Activated gamma-delta T cell treated with anti-CD3 and anti-CD28 coated beads, Interleukin-2, amount 50 U/mL, for 16 hours (primary cell): ENCODE measurements at places on chromosomes 11 and 22.

DNA sequence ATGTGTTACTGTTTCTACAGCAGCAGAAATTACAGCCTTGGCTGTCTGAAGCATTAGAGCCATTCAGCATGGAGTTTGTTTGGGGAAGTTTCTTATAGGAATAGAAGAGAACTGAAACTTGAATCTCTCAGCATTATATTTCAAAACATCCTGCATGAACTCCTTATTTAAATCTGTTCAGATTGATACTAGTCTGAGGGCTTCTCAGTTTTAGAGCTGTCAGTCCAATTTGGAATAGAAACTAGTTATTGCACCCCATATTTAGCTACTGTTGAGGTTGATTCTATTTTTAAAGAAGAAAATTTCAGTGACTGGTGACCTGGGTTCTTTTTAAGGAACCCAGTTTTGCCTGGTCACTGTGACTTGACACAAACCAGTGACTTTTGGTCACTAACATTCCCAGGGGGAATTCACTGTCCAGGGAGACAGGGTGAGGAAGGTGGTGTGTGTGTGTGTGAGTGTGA lies 126.0 kb upstream of the TTC12 start:
- DNase-seq, result no peak

- DNase-seq, result no peak
Observed at GRCh38 chr22:18091916-18092526, 14.2 kb downstream of the PEX26 start.

DNA sequence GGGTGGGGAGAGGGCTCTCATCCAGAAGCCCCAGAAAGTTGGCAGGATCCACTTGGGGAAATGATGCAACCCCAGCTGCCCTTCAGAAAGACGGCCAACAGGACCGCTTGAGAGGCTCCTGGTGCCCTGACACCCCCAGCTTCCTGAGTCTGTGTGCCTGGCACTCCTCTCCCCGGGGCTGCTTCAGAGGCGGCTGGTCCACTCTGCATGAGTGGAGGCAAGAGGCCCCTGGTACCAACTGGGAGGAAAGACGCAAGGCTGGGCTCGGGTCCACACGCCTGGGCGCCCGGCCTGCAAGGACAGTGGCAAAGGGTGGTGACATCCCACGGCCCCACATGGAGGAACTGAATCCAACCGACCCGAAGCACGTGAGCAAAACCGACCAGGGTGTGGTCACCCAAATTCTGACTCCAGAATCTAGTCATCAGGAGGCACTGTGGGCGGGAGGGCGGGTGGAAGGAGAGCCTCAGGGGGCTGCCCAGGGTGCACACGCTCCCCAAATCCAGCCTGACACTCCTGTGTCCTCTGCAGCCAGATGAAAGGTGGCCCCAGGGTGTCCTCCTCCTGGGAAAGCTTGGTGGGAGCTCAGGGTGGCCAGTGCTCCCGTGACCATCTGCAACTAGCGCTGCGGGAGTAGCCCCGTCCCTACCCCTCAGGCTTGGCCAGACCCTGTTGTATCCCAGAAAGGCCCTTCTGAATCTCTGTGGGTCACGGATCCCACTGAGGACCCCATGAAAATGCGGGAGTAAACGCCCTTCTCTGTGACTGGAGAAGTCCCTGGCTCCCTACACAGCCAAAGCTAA lies 3.7 kb downstream of the RNH1 start:
- no peak for DNase-seq

DNA sequence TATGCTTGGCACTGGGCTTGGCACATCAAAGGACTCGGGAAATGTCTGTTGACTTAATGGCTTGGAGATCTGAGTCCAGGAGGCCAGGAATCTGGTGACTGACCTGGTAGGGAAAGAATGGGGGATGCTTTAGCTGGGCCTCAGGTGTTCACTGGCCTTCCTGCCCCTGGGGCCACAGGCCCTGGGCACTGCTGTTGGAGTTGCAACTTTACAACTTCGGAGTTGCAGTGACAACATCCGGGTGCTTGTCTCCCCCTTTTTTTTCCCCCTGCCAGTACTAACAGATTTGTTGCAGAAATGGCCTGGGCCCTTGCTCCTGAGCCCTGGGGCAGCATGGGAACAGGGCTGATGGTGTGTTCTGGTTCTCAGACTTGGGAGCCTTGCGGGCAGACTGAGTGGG lies 23.8 kb downstream of the OSBP2 start:
- DNase-seq, result no peak

GRCh38 chr11:20489948-20490347 lies 102.4 kb downstream of the PRMT3 start:
- no peak for DNase-seq

- DNase-seq, result no peak
Observed at GRCh38 chr22:26170795-26171580, 1.7 kb downstream of the SEZ6L start.

- DNase-seq, result peak; percentile 14
Observed at GRCh38 chr22:26330971-26331625, 98.0 kb upstream of the ASPHD2 start.

DNA sequence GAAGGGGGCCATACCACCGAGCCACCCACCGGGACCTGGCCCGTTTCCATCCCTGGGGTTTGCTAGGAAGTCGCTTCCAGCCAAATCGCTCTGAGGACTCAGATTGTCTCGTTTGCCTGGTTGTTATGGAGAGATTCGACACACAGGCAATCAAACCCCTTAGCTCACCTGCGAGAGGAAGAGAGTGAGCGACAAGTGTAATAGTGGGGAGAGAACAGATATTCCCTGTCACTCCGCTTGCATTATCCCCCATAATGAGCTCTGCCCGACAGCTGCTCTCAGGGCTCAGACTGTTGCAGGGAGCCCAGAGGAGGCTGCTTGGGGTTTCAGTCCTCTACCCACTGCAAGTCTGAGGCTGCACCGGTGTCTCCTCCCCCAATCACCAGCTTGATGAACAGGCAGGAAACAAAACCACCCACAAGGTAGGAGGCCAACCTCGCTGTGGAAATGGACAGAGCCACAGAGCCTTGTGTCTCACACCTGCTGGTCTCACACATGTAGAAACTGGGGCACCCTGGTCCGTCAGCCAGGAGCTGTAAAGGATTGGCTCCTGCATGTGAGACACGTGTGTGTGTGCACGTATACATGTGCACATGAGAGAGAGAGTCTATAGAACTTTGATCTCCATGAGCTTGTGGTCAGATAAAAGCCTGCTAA lies 351.1 kb downstream of the BUD13 start:
- DNase-seq, result no peak

GRCh38 chr11:5390210-5390609 lies 6.6 kb downstream of the OR51M1 start:
- no peak for DNase-seq

- DNase-seq, result no peak
Observed at GRCh38 chr22:37298748-37299495, 16.6 kb downstream of the CYTH4 start.

- DNase-seq, result no peak
Observed at GRCh38 chr22:49457146-49457545, 370.5 kb downstream of the BRD1 start.

GRCh38 chr22:27274770-27275449 lies 526.6 kb downstream of the MN1 start:
- no peak for DNase-seq

GRCh38 chr22:41479671-41480396 lies 10.9 kb downstream of the ACO2 start:
- DNase-seq, result no peak

DNA sequence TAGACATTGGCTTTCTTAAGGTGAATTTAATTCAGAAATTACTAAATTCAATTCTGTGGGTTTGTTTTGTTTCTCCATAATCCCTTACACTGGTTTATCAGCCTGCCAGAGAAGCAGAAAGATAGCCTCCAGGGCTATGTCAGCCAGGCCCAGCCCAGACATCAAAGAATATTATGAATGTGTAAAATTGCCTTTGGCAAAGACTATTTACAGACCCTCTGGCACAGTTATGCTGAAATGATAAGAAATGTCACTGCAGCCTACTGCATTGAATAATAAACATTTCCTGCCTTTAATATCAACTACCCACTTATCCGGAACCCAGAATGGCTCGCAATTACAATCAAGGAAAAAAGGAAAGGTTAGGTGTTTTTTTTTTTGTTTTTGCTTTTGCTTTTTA lies 562.5 kb upstream of the LRRC4C start:
- no peak for DNase-seq

- no peak for DNase-seq
Observed at GRCh38 chr11:15985127-15985859, 371.1 kb downstream of the SOX6 start.

- no peak for DNase-seq
Observed at GRCh38 chr11:72354356-72355115, 79.8 kb downstream of the CLPB start.

GRCh38 chr11:19740586-19740985 lies 27.9 kb downstream of the NAV2 start:
- no peak for DNase-seq

DNA sequence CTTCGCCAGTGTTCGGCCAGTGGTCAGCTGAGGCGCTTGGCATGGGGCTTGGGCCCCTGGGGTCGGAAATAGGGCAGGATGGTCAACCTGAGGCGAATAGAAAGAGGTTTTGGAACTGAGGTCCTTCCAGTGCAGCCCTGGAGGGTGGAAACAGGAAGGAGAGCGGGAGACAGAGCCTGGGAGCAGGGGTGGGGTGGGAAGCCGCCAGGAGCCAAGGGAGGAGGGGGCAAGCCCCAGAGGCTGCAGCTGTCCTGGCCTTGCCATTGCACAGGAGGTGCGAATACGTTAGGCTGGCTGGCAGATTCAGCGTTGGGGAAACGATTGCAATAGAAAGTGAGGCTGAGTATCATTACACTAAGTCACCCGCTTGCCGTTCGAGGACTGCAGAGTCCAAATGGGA lies 13.9 kb upstream of the KCTD17 start:
- no peak for DNase-seq

DNA sequence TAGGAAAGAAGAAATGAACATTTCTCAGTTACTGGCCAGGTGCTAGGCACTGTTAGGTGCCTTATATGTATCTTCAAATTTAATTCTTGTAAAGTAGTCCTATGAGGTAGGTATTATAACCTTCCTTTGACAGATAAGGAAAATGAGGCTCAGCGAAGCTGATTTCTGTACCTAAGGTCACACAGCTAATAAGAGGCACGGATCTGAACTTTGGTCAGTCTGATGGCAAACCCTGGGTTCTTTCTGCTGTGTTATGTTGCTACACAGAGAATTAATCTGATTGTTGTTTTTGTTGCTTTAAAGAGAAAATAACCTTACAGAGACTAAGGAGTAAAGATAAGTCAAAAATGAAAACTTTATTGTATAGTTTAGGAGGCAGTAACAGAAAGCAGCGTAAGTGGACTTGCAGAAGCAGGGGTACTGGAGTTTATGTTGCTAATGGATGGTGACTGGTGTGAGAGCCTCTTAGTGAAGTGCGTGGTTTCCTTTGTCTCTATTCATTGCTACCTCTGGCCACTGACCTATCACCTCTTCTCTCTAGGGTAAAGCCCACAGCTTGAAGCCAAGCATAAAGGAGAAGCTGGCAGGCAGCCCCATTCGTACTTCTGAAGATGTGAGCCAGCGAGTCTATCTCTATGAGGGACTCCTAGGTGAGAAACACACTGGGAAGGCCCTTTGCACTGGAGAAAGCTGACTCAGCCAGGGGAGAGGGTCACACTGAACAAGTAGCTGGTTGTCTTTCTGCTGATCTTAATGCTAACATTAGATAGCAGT lies 38.3 kb downstream of the MADD start:
- DNase-seq, result no peak

DNA sequence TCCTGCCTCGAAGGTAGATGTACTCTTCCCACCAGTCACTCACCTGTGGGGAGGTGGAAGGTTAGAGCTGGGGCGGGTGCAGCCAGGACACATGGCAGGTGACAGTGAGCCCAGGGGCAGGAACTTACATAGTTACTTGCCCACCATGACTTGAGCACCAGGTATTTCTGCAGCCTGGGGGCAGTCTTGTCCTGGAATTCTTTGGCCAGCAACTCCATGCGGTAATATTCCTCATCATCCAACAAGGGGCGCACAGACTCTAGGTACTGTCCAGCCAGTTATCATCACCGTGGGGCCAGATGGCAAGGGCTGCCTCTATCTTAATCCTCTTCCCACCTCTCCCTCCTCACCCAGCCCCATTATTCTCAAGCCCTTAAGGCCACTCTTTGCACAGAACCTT lies 2.2 kb downstream of the CPT1B start:
- DNase-seq, result no peak

DNA sequence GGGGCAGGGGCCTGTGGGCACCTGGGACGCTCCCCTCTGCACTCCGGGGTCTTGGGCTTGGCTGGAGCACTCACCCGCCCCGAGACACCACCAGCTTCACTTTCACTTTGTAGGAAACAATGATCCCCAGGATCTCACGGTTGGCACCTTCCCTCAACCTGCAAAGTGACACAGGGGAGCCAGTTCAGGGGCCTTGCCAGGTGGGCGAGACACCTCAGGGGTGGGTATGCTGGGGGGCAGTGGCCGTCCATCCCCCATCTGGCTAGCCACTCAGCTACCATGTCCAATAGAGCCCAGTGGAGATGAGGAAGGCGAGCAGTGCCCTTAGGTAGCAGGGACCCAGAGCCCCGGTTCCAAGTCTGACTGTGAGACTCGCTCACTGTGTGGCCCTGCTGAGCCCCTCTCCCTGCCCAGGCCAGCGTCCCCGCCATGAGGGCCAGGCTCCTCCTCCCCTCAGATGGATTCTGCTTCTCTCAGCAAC lies 32.3 kb downstream of the TPBGL start:
- DNase-seq, result no peak

- no peak for DNase-seq
Observed at GRCh38 chr11:66510990-66511339, 530 bp downstream of the BBS1 start.

- DNase-seq, result no peak
Observed at GRCh38 chr22:46602025-46602424, 18.2 kb upstream of the GRAMD4 start.

- no peak for DNase-seq
Observed at GRCh38 chr11:126034039-126034932, 28.4 kb downstream of the CDON start.

DNA sequence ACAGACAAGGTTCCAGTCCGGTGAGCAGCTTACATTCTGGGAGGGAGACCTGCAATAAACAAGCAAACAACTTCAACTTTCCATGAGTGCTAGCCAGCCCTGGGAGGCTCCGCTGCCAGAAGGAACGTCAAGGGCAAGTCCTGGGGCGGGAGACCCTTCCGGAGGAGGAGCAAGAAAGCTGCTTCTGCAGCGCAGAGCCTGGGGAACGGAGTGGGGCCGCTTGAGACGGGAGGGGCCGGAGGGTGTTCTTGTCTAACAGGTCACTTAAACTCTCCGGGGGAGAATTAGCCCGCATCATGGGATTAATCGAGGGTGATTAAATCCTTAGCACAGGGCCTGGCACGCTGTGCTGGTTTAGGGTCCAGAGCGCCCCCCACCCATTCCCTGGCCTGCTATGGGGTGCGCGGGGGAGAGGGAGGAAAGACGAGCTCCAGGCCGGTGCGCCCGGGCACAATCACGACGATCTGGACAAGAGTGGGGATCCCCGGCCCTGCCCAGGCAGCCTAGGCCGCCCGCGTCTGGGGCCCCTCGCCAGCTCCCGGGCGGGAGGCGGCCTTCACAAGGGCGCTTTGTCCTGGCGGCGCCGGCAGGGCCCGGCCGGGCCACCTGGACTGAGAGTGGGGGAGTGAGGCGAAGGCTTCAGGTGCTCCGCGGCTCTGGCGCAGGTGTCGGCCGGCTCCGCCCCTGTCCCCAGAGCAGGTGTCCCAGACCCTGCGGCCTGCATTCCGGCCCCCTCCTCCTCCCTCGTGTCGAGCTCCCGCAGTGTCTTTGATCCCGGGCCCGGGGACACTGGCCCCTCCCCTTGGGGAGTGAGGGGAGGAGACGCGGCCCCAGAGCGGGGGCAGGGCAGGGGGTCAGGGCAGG lies 663 bp upstream of the LARGE2 start:
- DNase-seq, result no peak
